ENCODE measurements at places on chromosomes 2 and 18. TPM values are rescaled to one million over a fixed set of nuclear protein-coding genes. Genes with fewer than 3 reads are reported as not detected.

ALPI gene
- not detected for total RNA-seq

HMSD gene
- total RNA-seq, result 3.9 TPM

MDH1B gene
- 1.3 TPM for total RNA-seq

SIX2 gene
- not detected for total RNA-seq

KYNU gene
- not detected for total RNA-seq

HADHA gene
- total RNA-seq, result 112 TPM

CRYGA gene
- total RNA-seq, result not detected

C1QL2 gene
- 0.81 TPM for total RNA-seq

DUSP2 gene
- total RNA-seq, result 13.5 TPM

L3MBTL4 gene
- 2.0 TPM for total RNA-seq

HOXD12 gene
- total RNA-seq, result not detected

HDHD2 gene
- total RNA-seq, result 51.0 TPM

FAM237A gene
- not detected for total RNA-seq

SKOR2 gene
- 0.18 TPM for total RNA-seq

PRKAG3 gene
- total RNA-seq, result not detected

TTLL4 gene
- total RNA-seq, result 91.4 TPM
